Fibroblast of skin of left quadriceps (primary cell): ENCODE measurements at places on chromosomes 16 and 17.
A peak's percentile ranks its signal among the peaks of the same experiment; 100 is the strongest.

DNA sequence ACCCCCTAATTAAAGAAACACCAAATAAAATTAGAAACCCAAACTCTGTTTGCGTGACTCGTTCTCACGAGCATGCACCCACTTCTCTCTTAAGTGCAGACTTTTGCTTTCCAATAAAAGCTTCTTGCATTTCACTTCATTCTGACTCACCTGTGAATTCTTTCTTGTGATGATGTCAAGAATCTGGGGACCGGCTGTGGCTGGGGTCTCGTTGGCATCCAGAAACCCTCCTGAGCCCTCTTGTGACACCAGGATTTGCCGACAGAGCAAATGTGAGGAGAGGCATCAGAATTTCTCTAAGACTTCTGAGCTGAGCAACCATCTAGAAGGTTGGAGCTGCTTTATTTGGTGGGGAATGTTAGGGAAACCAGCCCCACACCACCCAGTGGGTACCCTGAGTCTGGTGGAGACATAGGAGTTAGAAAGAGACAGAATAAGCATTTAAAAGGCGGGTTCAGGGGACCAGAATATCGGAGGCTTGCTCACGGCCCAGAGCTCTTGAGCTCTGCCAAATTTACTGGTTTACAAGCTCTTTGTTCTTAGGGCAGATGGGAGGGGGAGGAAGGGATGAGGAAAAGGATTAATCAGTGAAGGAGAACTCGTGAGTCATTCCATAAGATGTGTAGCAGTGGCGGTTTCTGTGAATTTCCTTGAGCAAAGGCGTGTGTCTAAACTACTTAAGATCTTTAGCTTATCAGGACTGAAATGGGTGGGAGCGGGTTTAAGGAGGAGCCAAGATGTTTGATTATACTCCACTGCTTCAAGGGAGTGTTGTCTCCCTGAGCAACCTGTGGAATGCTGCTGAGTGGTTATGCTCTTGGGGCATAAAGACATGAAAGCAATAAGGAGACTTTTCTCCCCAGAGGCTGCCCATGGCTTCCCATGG, 24.2 kb upstream of the TMC5 start:
- DNase-seq, result peak; percentile 3

DNA sequence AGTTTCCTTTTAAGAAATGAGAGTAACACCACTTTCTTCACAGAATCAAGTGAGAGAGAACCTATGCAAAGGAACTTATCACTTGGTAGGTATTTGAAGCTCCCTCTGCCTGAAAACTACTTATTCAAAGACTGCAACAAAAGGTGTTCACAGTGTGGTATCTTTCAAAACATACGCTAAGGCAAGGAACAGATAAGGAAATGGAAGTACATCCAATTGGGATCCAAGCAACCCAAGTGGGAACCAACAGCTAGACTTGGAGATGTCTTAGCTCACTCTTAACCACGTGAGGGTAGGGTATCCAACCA, 431 bp upstream of the PPM1E start:
- DNase-seq, result no peak

GRCh38 chr17:67082107-67082506, 37.8 kb downstream of the CACNG1 start:
- no peak for DNase-seq

GRCh38 chr17:67759355-67760171, 41.8 kb downstream of the NOL11 start:
- peak; percentile 9 for DNase-seq

GRCh38 chr16:88539261-88539651, 30.9 kb upstream of the ZC3H18 start:
- DNase-seq, result no peak
